ENCODE measurements at places on chromosomes 4 and X. TPM values are rescaled to one million over a fixed set of nuclear protein-coding genes. Genes with fewer than 3 reads are reported as not detected.

GRCh38 chr4:112808001-112808400 is 171.1 kb downstream of the LARP7 start:
- DNase-seq: no peak

- no peak for DNase-seq
These were observed 128.4 kb downstream of the KLHL34 start for GRCh38 chrX:21529771-21530170.

- DNase-seq: no peak
These were observed 29.9 kb upstream of the CPLX1 start for GRCh38 chr4:855880-856224.

DNA sequence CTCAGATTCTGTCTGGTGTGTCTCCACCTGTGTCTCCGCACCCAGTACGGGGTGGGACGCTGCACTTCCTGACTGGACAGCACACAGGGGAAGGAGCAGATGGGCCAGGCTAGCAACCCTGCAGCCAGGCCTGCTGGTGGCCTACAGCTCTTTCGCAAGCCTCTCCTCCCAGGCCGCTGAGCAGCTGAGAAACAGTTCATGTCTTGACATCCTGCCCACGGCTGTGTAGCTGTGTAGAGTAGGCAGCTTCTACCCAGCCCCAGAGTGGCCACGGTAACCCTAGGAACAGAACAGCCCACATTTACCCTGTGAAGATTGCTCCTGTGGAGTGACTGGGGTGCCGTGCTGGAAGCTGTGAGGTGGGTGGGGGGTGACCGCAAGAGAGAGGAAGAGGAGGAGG is 38.9 kb downstream of the CCNQ start:
- DNase-seq: no peak

GRCh38 chr4:184801781-184802696 is 23.7 kb downstream of the ACSL1 start:
- no peak for DNase-seq

- DNase-seq: no peak
These were observed 185.3 kb downstream of the CRLF2 start for GRCh38 chrX:1027133-1027532.

DNA sequence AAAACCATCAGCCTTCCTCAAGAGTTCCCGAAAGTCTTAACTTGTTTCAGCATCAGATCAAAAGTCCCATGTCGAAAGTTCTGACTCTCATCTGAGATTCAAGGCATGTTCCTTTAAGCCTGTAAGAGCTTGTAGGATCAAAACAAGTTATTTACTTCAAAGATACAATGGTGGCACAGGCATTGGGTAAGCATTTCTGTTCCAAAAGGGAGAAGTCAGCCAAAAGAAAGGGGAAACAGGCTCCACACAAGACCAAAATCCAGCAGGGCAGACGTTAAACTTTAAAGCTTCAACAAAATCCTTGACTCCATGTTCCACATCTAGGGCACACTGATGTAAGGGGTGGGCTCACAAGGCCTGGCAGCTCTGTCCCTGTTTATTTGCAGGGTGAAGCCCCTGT is 91.7 kb downstream of the FHDC1 start:
- DNase-seq: no peak

DNA sequence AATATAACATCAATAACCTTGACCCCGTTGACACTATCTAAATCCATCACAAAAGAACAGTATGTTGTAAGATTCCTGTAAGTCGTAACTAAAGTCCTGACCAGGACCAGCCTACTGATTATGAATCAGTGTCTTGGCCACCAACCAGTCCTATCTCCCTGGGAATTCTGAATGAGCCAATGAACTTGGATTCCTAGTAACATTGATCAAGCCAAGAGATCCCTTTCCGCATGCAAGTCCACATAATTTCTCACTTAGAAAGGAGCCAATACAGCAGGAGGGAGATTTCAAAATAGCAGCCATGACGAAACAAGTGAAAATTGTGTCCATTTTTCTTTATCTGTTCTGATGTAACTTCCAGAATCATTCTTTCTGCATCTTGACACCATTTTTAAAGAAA is 9.5 kb downstream of the XPNPEP2 start:
- DNase-seq: no peak

DNA sequence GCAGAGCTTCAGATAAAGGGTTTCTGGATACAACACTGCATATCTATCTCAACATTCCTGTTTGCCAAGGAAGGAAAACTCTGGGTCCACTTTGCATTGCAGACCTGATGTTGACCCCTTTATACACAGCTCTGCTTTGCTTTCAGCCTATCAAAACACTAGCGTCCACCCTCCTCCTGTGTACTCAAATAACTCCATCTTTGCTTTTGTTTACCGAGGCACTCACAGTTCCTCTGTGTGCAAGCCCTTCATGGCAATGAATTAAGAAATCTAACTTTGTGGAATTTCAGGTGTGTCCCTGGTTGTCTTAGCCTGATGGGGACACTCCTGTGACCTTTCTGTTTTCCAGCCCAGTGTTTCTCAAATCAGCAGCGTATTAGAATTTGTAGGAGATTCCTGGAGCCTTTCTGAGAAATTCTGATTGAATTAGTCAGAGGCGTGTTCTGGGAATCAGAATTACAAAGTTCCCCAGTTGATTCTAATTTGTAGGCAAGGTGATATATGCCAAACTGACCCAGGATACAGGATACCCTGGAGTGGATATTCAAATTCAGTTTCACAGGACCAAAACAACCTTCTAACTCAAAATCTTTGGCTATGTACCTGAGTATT is 68.6 kb downstream of the DTHD1 start:
- DNase-seq: no peak

GRCh38 chr4:7539659-7540058 is 104.9 kb upstream of the PSAPL1 start:
- DNase-seq: peak; percentile 39

DNA sequence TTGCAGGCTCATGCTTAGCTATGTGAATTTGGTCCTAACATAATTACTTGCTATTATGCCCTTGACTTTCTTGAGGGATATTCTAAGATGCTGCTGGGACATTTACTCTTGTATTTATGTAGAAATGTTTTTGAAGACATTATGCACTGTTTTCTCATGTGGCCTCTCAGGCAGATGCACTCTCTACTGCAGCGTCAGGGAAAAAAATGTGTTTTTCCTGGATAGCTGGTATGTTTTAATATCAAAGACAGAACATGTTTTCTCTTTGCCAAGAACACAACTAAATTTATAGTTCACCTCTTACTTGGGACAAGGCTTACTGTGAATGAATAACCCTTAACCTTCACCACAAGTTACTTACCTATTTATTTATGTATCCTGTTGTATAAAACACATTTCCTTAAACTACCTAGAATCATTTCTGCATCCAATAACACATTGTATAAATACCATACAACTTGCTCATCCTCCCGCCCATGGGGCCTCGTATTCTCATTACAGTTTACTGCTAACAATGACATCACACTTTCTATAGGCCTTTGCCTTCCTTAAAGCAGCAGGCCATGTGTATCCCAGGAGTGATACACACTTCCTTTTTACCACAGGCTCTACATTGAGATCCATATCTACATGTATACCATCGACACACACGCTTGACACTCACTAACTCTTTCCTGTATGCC is 178.7 kb downstream of the SLIT2 start:
- no peak for DNase-seq

DNA sequence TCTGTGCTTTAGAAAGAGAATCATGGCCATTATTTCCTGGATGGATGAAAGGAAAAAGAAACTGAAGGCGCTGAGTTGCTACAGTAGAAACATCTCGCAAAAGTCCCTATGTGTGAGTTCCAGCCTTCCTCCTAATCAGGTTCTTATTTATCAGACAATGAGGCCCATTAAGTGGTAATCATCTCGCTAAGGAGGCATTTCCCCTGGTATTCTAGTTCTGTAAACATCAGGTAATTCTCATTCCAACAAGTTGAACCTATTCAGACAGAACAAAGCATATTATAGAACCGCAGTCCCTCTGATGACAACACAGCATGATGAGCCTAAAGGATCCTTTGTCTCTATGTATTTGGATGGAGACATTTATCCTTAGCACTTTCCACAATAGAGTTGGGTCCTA is 205.7 kb upstream of the MAOA start:
- DNase-seq: no peak

DNA sequence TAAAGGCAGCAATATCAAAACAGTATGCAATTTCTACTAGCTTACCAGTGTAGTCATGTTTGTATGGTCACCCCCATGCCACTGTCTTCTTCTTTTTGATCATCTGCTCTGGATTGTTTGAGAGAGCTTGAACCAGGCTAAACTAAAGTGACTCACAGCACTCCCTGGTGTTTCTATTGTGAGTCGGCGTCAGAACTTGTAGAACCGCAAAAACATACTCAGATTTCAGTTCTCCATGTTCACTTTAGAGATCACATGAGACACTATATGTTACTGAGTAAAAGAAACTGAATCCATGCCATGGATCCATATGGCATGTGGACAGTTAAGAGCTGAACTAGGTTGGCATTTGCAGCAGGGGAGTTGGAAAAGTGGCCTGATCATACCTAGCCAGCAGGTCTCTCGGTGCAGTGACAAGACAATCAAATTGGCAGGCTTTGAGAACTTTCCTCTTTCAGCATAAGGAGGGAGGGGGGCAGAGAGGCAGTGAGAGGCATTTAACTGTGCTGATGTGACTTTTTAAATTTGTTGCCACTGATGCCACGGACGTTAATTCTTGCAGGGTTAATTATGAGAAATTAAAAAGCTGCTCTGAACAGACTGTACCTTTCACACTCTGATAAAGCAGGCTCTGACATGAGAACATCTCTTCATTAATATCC is 88.4 kb downstream of the AFF2 start:
- no peak for DNase-seq

DNA sequence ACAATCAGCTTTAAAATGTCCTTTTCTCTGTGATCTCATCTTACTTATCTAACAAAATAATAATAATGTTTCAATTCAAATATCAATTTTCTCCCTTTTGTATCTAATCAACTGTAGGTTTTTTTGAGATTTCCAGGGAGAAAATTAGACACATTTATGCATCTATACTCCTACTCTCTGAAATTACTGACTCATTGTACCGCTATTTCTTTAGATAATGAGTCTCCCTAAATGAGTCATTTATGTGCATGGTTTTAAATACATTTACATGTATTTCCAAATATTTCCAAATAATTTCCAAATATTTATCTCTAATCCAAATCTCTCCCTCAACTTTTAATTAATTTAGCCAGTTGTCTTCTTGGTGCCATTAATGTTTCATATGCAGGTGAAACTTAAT is 621.0 kb downstream of the TECRL start:
- DNase-seq: no peak

DNA sequence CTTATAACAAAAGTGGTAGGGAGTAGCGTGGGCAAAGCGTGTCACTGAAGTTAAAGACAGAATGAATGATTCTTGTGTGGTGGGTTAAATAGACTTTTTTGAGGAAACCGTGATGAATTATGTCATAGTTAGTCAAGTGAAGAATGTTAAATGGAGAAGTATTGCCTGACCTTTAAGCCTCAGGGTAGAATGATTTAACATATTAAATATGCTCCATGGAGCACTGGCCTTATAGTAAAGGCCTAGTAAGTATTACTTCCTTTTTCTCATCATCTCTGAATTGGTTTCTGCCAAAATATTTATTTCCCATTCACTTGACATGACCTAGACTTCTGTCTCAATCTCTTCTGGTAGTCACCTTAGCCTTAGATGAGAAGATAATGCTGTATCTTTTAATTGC is 23.7 kb downstream of the MAGEB1 start:
- DNase-seq: no peak

DNA sequence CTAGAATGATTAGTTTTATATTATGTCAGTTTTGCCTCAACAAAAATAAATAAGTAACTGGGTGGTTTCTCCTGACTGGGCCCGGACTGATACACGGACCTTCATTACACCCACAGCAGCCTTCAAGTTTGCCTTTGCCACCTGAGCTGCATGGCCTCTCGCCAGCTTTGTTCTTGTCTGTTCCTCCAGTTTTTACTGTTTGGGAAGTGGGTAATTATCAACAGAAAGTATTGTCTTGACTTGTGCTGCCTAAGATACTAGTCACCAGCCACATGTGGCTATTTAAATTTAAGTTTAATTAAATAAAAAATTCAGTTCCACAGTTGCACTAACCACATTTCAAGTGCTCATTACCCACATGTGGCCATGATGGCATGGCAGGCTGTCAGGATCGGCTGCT is 74.7 kb upstream of the INTU start:
- DNase-seq: no peak

DNA sequence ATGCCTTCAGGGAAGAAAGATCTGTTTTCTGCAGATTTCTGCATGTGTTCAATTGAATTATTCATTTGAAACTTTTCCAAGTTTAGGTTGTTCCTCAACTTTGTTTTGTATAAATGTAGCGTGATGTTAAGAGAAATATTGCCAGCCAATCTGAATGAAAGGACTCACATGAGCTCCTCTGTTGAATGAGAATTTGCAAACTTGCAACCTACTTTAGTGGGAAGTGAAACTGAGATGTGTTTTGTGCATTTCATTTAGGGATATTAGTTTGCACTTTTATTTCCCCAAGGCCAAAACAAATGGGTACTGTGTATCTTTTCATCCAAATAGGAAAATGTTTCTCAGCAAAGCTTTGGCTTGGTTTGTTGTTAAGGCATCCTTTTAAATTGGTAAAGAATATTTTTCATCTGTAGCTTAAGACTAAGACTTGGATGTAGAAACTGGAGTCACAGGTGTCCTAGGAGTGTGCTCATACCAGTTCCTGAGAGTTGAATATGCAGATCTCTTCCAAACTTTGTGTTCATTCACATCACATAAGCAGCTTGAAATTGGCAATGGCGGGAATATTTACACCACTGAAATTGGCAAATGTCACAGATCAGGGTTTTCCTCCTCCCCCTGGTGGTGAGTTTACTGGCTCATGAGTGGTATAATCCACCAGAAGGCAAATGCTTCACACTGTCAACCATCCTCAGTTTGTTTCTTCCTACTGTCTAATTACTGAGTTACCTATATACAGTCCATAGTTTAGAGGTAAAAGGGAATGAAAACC is 193.6 kb upstream of the BANK1 start:
- no peak for DNase-seq

- no peak for DNase-seq
These were observed 17.5 kb upstream of the SH3KBP1 start for GRCh38 chrX:19904778-19905367.

The RHOXF2 gene
- total RNA-seq: not detected

The TAF7L gene
- total RNA-seq: 0.11 TPM

The XG gene
- total RNA-seq: 0.51 TPM

The PLAC8 gene
- total RNA-seq: 169 TPM

The TRIM60 gene
- total RNA-seq: not detected

The CENPVL1 gene
- not detected for total RNA-seq

The EMCN gene
- not detected for total RNA-seq

The F8A1 gene
- 17.6 TPM for total RNA-seq

The ZFYVE28 gene
- 9.9 TPM for total RNA-seq

The COX7B gene
- 284 TPM for total RNA-seq

The RNF128 gene
- not detected for total RNA-seq

The SLC6A14 gene
- not detected for total RNA-seq

The HPSE gene
- total RNA-seq: 17.4 TPM

The NAP1L2 gene
- total RNA-seq: 1.9 TPM

The POU3F4 gene
- total RNA-seq: not detected

The OTUD5 gene
- 82.4 TPM for total RNA-seq

The PDHA1 gene
- total RNA-seq: 165 TPM
